ENCODE measurements at places on chromosomes 2 and 18.

DNA sequence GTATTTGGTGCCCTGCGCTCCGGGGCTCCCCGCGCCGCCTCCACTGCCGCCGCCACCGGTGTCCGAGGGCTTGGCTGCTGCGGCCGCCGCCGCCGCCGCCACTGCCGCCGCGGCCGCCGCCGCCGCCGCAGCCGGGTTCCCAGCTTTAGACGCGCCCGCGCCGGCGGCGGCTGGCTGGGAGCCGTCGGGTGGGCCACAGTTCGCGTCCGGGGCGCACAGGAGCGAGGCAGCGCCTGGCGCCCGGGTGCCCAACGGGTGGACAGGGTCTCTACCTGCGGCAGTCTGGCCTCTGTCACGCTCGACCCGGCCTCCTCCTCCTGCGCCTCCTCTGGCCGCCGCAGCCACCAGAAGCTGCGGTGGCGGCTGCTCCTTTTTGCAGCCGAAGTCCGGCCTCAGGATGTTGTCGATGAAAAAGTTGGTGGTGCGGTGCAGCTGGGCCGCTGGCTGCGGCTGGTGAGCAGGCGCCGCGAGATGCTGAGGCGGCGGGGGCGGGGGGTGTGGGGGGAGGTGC, 951 bp downstream of the EN1 start:
- no peak for DNase-seq

GRCh38 chr2:241686324-241686649, 328 bp downstream of the DTYMK start:
- DNase-seq = no peak

GRCh38 chr2:219987830-219988229, 360.4 kb downstream of the SLC4A3 start:
- DNase-seq = no peak

DNA sequence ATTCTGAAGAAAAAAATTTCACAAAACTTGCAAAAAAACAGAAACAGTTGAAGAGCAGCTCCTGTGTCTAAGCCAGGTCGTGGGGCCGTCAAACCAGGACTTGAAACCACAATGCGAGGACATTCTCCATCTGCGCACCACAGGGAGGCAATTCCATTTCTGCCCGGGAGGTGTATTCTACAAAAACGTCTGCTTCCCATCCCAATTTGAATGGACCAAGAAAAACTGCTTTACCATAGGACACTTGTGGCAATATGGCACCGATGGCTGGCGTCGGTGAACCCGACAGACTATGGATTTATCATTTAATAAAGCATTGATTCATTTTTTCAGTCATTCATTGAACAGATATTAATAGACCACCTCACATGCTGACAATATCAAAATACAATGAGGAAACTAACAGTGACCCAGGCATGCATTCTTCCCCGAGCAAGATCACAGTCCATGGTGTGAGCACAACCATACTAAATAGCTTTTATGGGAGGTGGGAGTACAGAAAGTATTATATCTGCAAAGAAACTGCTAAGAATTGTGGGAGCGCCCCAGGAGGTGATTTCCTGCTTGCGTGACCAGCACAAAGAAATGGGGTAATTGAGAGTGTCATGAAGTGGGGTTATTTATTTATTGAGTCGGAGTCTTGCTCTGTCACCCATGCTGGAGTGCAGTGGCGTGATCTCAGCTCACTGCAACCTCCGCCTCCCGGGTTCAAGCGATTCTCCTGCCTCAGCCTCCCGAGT, 10.5 kb upstream of the ZAP70 start:
- no peak for DNase-seq

DNA sequence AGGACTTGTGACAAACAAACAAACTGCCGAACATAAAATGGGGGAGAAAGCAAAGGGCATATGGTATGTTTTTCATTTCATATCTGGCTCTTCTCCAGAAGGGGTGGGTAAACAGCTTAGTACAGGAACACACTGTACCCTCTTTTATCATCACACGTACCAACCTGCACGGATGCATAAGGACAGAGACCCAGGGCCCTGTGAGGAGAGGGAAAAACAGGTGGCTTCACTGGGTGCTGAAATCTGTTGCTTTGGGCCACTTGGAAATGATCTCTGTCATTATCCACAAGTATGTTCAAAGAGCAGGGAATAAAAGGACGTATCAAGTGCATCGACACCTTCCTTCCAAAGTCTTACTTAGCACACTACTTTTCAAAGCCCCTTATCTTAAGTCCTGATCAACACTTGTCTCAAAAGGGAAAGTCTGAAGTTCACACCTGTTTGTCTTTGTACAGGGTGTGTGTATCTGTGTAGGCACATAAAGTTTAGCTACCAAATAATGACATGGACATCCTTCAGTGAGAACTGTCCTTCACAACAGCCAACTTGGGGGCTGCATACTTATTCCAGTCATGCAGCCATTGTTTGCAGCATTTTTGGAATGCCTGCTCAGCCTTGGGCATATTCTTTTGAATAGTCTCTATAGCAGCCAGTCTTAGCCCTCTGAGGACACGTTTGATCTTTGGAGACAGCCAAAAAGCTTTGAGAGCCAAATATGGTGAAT, 60.6 kb downstream of the IRS1 start:
- no peak for DNase-seq

GRCh38 chr2:20378891-20379519, 28.4 kb upstream of the PUM2 start:
- no peak for DNase-seq

- DNase-seq = no peak
These were observed 66.0 kb upstream of the ST3GAL5 start for GRCh38 chr2:85954590-85955458.

DNA sequence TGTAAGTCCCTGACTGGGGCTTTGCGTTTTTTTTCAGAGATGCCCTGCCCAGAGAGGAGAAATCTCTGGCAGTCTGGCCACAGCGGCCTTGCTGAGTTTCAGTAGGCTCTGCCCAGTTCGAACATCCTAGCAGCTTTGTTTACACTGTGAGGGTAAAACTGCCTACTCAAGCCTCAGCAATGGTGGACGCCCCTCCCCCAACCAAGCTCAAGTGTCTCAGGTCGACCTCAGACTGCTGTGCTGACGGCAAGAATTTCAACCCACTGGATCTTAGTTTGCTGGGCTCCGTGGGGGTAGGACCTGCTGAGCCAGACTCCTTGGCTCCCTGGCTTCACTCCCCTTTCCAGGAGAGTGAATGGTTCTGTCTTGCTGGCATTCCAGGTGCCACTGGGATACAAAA, 31.7 kb downstream of the L3MBTL4 start:
- DNase-seq = no peak

DNA sequence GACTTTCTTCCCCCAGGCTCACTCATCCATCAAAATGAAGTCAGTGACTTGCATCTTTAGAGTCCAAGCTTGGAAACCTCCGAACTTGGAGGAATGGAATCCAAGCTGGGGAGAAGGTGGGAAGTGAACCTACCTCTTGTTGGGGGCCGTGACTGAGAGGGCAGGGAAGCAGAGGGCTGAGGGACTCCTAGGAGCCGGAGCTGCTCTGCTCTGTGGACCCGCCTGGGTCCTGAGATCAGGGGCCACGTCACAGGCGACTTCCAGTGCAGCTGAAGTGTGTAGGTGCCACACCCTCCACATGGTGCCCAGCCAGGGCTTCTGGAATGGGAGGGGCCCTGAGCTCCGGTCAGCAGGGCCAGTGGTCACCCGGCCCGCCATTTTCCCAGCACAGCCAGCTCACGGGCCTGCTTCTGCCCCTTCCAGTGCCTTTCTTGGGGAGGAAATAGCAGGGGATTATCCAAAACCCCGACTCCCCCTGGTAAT, 63.4 kb upstream of the OTOS start:
- DNase-seq = no peak

DNA sequence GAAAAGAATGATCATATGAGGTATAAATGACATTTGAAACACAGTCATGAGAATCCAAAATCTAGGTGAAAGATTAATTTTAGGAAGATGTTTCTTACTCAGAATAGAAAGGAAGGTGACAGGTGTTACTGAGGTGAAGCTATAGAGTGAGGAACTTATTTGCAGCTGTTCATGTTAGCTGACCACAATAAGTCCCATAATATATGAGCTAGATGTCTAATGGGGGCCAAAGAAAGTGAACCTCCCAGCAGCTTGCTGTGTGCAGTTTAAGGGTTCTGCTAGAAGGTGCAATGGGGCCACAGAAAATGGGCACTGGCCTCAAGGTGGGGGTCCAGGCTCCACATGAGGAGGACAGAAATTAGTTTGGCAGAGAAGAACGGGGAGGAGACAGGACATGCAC, 1374.9 kb upstream of the CRIM1 start:
- no peak for DNase-seq

DNA sequence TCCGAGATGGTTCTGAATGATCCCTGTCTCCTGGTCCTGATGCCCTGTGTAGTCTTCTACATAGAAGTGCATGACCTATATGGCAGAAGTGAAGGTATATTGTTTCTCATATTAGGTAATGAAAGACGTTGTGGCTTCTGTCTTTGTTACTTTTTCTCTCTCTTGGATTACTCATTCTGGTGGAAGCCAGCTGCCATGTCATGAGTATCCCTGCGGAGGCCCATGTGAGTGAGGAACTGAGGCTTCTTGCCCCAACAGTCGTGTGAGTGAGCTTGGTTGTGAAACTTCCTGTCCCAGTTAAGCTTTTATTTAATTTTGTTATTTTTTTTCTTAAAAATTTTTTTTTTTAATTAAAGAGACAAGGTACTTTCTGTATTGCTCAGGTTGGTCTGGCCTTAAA, 134.7 kb downstream of the UBR3 start:
- DNase-seq = no peak

GRCh38 chr2:190311893-190312634, 7.6 kb downstream of the HIBCH start:
- no peak for DNase-seq

GRCh38 chr2:132668987-132669907, 758 bp downstream of the LYPD1 start:
- no peak for DNase-seq

DNA sequence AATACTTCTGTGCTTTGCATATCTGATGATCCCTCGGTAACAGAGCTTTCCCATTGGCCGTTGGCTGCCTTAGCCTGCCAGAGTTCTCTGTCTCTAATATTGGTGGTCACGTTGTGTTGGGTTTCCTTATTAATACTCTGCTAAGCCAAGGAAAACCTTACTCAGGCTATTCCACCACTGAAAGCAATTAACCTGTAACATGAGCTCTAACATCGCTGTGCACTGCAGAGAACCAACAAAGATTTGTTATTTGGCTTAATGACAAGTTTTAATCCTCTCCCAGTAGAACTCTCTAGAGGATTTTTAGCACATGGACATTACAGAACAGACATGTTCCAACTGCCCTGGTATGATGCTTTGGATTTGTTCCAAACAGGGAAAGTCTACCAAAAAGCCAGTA, 825.9 kb upstream of the POU3F3 start:
- no peak for DNase-seq

GRCh38 chr2:147001061-147001460, 843.8 kb upstream of the ACVR2A start:
- no peak for DNase-seq

DNA sequence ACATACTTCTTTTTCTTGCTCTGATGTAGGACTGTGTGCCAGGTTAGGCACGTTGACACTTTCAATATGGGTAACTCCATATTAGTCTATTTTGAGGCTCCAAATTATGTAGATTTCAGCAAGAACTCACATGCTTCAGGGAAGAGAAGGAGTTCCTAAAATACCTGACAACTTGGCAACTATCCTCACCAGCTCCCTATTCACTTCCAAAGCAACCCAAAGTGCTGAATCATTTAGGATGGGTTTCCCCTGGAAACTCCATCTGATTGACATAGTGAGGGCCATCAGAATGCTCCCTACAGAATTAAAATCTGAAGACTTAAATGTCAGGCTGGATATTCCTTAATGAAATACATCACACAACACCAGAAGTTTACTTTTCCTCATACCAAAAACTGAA, 32.5 kb upstream of the NFU1 start:
- no peak for DNase-seq

- DNase-seq = no peak
These were observed 132.4 kb downstream of the TXNL1 start for GRCh38 chr18:56505971-56506370.

DNA sequence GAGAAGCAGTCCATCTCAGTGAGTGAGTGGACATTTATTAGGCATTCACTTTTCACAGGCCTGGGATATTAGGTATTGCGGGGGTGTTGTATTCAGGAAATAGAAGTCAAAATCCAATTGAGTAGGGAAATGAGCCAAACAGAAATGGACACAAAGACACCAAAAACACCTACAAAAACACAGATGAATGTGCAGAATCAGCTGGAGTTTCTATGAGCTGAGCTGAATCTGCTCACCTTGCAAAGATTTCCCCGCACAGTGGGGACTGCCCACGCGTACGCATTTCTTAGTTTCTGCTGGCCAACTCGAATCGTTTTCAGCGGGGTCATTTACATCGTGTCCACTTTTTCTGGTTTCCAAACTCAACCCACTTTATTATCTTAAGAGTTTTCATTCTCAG, 160.0 kb downstream of the BCL2 start:
- no peak for DNase-seq

DNA sequence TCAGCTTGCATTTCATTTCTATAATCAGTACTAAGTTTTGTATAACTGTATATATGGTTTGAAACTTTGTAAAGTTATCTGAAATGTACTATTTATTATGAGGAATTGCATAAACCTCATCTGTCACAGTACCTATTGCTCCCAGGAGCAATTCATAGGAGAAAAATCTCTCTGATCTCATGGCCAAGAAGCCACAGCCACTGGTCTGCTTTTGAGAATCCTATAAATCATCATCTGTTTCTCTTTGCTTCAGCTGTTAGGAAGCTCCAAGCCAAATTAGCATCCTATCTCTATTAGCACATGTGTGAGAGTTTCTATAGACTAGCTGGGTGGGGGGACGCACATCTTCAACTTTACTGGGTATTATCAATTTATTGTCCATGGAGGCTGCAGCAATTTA, 210.3 kb downstream of the CYP26B1 start:
- DNase-seq = no peak

DNA sequence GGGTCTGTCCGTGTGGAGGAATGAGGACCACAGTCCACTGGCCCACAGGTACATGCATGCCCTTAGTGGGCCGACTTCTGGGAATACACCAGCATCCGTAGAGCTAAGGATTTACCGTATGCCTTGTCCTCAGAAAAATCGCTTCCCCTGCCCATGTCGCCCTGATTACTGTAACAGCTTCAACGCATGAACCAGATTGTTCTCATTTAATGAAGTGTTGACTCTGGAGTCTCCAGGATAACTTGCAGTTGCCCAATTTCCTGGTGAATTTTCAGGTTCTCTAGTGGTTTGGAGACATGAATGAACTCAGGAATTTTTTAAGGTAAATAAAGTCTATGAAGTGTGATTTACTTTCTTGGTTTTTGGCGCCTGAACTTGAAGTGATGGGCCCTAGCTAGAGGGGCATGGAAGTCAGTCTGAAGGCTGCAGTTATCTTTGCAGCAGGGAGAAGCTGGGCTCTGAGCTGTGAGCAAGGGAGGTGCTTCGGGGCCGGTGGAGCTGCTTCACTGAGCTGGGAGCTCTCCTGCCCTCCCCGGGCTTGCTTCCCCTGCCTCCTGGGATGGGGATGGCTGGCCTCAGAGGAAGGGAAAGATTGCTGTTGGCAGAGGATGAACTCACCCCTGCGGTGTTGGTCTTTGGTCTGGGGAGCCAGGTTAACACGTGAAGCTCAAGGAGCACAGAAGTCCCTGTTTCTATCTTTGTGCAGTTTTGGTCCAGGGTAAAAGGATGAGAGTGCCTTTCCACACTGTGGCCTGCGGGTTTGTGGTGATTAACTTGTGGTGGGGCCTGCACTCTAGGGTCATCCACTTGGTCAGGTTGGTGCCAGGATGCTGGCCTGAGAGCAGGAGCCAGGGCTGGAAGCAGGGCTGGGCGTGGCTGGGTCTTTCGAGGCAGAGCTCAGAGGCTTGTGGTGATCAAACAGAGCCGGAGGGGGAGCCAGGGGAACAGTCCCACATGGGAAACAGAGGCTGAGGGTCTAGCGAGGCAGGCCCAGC, 28.1 kb downstream of the TCF7L1 start:
- no peak for DNase-seq

Measured in Panc1 (cell line).